ENCODE measurements at places on chromosomes 1 and 21.

GRCh38 chr1:66374561-66375111 is 159.3 kb upstream of the SGIP1 start:
- no peak for DNase-seq

DNA sequence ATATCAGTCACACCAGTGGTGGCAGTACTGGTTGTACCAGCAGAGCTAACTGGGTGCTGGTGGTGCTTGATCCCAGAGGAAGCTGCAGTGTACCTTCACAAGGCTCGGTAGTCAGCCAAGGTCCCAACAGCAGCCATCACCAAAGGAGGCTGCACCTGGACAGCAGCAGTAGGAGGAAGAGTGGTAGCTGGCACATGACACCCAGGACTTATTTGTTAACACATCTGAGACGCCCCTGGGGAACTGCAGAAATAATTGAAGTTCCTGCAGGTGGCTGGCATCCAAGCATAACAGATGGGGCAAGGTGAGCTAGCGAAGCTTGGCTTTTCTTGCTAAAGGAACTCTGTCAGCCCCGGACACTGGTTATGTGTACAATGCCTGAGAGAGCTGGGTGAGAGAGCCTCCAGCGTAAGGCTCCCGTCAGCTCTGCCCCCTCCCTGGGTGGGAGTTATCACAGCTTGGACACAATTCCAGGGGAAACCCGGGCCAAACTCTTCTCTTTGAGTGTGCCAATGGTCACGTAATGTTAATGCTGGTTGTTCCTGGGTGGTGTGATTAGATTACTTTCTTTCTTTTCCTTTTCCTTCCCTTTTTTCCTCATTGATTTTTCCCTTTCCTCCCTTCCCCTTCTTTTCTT is 29.1 kb upstream of the PARP1 start:
- DNase-seq, result no peak

GRCh38 chr1:230502306-230502705 is 76.2 kb upstream of the PGBD5 start:
- DNase-seq, result no peak

DNA sequence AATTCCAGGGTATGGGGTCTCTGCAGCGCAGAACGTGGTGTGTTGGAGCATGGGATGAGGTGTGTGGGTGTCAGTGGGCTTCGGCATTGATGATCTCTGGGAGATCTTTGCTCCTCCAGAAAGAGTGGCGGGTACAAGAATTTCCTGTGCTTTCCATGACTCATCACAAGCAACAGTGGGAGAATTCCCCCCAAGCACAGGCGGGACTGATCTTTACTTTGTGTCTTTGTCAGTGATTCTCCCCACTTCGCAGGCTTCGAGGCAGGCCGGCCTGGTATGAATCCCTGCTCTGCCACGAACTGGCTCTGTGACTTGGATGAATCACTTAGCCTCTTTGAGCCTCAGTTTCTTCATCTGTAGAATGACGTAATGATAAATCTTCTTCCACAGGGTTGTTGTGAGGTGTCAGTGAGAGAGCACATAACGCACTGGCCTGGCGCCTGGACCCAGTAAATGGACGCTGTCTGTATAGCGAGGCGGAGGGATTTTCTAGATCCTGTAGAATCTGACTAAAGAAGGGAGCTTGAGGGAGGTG is 2.0 kb downstream of the OPRD1 start:
- no peak for DNase-seq

DNA sequence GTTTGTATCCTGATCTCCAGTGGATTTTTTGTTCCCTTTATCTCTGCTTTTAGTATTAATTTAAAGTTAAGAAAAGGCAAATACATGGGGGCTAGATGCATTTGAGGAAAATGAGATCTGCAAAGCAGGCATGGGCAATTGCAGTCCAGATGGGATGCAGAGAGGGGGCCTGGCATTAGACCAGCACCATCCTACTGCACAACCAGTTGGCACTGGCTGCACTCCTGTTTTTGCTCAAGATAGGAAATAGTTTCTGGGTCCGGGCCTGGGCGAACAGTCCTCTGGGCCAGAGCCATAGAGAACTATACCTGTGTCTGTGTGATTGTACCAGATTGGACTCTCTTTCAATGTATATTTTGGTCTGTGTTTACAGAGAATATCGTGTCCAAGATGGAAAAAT is 34.0 kb upstream of the LEPR start:
- no peak for DNase-seq

- DNase-seq, result no peak
These were observed 32.5 kb downstream of the ATP5PO start for GRCh38 chr21:33883118-33883517.

- DNase-seq, result no peak
These were observed 43.6 kb downstream of the DMRTB1 start for GRCh38 chr1:53502641-53503432.

GRCh38 chr1:173418107-173418985 is 58.8 kb upstream of the PRDX6 start:
- DNase-seq, result no peak

DNA sequence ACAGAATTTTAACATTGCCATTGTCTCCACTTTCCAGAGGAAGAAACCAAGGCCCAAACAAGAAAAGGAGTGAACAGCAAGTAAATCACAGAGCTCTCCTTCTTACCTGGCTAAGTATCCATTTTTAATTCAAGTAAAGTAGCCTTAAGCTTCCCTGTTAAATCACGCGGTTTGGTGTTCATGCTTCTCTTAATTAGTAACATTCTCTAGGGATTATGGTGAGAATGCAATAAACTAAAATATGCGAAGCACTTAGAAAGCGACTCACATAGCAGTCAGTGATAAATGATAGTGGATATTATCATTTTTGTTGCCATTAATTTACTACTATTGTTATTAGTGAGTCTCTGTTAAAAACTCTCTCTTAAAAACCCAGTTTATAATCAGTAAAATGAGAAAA is 630.5 kb upstream of the TMPRSS15 start:
- no peak for DNase-seq

DNA sequence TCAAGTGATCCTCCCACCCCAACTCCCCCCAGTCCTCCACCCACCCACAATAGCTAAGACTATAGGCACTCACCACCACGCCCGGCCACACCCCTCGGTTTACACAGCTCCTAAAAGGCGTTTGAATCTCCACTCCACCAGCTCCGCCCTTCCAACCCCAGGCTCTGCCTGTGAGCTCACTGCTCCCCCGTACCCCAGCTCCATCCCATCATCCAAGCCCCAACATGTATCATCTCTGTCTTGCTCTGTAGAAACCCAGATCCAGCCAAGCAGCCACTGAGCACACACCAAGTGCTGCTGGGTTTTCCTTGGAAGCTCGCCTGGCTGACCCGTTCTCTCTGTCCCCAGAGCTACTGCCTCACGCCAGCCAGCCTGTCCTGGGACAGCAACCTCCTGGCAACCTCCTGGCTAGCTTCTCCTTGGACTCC is 12.0 kb upstream of the S100A2 start:
- DNase-seq, result no peak

DNA sequence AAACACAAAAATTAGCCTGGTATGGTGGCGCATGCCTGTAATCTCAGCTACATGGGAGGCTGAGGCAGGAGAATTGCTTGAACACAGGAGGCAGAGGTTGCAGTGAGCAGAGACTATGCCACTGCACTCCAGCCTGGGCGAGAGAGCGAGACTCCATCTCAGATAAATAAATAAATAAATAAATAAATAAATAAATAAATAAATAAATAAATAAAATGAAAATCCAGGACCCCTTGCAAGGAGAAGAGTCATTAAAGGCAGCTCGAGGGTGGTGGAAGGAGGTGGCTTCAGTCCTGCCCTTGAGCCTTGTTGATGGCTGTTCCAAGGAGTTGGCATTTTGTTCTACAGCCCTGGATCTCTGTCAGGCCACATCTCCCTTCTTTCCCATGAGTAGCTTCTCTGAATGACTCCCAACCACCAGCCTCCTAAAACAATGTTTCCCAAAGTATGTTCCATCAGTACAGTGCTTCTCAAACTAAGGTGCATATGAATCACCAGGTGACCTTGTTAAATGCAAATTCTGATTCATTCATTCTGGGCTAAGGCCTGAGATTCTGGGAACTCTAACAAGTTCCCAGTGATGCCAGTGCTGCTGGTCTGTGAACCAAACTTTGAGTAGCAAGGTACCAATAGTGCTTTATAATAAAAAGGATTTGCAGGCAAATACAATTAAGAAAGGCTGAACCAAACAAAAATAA is 99.0 kb downstream of the KCNN3 start:
- DNase-seq, result no peak

DNA sequence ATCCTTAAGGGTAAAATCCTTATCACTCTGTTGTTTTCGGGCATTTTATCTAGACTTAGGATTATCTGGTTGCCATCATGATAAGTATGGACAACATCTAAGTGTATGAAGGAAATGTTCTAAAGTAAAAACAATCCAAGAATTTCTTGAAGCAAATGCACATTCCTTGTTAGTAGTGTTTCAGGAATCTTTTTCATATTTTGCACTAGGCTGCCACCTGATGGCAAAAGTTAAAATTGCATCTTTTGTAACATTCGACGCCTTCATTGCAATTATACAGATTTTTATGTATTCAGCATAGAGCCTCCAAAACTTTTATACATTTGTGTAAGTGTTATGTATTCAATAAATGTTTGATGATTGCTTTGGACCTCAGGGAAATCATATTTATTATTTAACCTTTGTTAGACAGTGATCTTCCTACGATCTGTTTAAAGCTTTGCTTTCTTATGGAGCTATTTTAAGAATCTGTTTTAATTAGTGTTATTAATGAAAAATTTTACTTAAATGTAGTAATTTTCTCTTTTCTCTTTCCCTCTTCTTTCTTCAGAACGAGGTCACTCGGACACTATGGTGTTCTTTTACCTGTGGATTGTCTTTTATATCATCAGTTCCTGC is 49.4 kb upstream of the KIAA1614 start:
- DNase-seq, result no peak

DNA sequence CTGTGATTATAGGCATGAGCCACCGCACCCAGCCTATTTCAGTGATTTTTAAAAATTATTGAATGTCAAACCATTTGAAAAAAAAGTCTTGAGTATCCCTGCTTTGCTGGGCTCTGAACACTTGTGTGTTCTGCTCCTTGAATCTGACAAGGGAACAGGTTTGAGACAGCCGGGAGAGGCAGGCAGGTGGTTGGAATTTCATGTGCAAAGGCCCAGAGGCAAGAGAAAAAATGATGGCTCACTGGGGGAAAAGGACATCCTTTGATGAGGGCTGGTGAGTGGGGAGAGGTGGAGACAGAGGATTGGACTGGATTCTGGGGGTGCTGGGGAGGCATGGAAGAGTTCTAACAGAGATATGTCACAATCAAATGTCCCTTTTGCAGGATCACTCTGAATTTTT is 13.1 kb upstream of the WASF2 start:
- DNase-seq, result no peak

- no peak for DNase-seq
These were observed 6.8 kb upstream of the LHX9 start for GRCh38 chr1:197910120-197910991.

- DNase-seq, result no peak
These were observed 97.0 kb upstream of the FGGY start for GRCh38 chr1:59199719-59200376.

- DNase-seq, result no peak
These were observed 4.5 kb downstream of the TRMT1L start for GRCh38 chr1:185152187-185152767.

- no peak for DNase-seq
These were observed 82.6 kb downstream of the NENF start for GRCh38 chr1:212515329-212515760.

DNA sequence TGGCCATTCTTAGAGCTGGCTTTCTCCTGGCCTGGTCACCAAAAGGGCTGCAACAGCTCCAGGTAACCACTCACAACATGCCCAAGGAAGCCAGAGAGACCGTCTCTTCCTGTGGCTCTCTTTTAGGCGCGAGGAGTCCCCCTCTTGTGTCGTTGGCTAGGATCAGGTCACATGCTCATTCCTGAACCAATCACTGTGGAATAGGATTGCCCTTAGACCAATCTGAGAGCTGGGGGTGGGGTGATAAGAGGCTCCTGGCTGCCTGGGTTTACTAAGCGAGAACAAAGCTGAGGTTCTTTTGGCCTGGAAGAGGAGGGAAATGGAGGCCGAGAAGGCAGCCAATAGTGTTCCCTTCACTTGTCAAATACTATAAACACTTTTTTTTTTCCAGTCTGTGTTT is 452.1 kb upstream of the PROX1 start:
- DNase-seq, result no peak

- DNase-seq, result no peak
These were observed 49.0 kb downstream of the LRRC53 start for GRCh38 chr1:74463333-74463988.

GRCh38 chr1:211816586-211816985 is 14.0 kb downstream of the LPGAT1 start:
- no peak for DNase-seq

- no peak for DNase-seq
These were observed 86.3 kb downstream of the MPZL1 start for GRCh38 chr1:167808104-167808503.

GRCh38 chr1:156920233-156921052 is at the start of gene LRRC71:
Gene LRRC71, plus strand, starts transcription at chr1:156920632. Its CDS starts 172 bp downstream, at chr1:156920804.
- peak; percentile 12 for DNase-seq
